DMS79 (cell line): ENCODE measurements at places on chromosomes 1 and 21.

DNA sequence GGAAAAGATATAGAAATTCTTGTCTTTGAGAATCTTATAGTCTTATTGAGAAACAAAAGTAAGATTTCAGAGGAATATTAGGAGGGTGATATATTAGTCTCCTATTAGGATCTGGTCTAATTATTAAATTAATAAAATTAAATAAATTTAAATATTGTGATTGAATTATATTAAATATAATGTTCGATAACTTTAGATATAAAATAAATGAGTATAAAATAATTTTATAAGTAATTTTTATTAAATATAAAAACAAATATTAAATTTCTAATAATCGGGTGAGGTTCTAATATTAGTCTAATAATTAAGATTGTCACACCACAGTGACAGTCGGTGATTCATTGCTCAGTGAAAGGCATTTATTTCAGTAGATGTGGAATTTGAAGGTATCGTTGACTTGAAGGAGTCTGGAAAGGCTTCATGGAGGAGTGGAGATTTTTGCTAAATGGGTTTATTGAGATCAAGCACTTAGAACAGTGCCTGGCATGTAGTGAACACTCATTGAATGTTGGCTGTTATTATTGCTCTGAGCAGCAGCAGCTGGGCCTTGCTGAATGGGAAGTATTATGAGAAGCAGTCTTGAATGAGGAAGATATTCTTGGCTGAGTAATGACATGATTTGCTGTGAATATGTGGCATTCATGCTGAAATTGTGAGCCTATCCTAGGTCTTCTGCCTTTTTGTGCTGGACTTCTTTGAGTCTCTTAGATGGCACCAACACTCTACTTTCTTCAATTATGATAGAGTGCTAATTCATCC lies 74.6 kb downstream of the USP25 start:
- DNase-seq = no peak

- no peak for DNase-seq
Measured at GRCh38 chr1:44636083-44636687, 38.1 kb downstream of the TMEM53 start.

- no peak for DNase-seq
Measured at GRCh38 chr1:24696041-24696755, 49.0 kb upstream of the CLIC4 start.

- DNase-seq = no peak
Measured at GRCh38 chr1:93620172-93620840, 61.3 kb downstream of the BCAR3 start.

- no peak for DNase-seq
Measured at GRCh38 chr1:200366577-200367253, 43.1 kb downstream of the ZNF281 start.
